G401 (cell line): ENCODE measurements at places on chromosomes 1 and 21. TPM values are rescaled to one million over a fixed set of nuclear protein-coding genes. Genes with fewer than 3 reads are reported as not detected.

IFNGR2 gene
- 61.2 and 66.8 TPM in 2 replicates for total RNA-seq

KDF1 gene
- not detected in 2 replicates for total RNA-seq

GRCh38 chr1:20720631-20721091, 2.9 kb upstream of the KIF17 start:
- DNase-seq, result no peak

DNA sequence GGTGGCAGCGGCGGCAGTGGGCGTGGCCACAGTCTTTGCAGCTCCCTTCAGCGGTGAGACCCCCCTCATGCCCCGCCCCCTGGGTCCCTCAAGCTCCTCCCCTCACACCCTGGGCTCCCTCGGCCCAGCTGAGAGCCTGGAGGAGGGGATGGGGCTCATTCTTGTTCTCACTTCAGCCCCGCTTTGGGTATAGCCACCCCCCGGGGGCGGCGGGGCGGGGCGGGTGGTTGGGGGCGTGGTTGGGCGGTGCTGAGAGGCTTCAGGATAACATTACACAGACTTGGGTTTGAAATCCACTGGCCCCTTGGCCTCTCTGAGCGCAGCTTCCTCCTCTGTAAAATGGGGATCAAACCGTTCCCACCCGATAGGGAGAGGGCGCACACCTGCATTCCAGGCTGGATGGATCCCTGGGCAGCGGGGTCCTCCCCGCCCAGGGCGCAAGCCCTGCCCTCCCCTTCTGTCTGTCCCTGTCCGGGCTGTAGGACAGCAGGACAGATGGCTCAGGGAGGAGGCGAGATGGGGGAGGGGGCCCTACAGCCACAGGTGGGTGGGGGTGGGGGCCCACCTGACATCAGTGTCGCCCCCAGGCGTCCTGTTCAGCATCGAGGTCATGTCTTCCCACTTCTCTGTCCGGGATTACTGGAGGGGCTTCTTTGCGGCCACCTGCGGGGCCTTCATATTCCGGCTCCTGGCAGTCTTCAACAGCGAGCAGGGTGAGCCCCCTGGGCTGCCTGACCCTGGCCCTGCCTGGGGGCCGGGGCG, 5.1 kb downstream of the CLCNKA start:
- DNase-seq, result no peak

DNA sequence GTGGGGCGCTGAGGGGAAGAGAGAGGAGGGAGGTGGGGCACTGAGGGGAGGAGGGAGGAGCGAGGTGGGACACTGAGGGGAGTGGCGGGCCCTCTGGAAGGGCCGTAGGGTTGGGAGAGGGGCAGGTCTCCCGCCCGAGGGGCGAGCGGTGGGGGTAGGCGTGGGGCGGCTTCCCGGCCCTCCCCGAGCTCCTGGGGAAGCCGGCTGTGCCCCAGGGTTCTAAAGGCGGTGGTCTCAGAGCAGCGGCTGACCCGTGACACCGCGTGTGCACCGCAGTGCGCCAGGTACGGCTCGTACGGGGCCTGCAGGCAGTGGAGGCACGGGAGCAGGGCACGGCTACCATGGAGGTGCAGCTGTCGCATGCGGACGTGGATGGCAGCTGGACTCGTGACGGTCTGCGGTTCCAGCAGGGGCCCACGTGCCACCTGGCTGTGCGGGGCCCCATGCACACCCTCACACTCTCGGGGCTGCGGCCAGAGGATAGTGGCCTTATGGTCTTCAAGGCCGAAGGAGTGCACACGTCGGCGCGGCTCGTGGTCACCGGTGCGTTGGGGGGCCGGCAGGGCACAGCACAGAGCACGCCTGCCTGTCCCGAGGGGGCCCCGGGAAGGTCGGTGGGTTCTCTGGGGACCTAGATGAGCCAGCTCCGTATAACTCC, 68.5 kb downstream of the OBSCN start:
- no peak for DNase-seq
